ENCODE measurements at places on chromosomes 5 and 9. TPM values are rescaled to one million over a fixed set of nuclear protein-coding genes. Genes with fewer than 3 reads are reported as not detected.

- no peak for DNase-seq
Observed at GRCh38 chr9:78029551-78030295, 1.9 kb downstream of the GNAQ start.

DNA sequence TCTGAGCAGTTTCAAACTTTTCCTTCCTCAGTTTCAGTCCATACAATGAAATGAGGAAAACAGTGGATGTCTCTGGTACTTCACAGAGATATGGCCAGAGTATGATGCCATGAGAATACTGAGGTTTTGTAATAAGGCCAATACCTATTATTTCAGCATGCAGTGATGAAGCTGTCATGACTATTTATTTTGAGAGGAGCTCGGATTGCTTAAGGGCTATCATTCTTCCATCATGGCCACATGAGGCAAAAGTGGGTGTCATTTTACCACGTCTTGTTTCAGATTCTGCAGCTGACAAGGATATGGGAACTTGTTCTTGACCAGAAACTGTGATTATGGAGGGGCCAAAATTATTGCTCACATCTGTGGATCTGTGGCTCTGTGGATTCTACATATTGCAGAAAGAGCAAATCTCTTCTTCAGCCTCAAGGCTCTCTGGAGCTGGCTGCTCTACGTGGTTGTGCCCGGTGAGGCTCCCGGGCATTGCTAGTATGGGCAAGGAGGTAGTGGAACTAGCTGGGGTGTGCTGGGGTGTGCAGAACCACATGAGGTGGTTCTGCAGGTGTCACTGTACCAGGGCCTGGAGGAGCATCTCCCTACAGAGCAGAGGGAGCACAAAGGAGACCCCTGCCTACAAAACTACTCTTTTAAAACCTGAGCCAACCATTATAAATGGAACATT lies 180.3 kb downstream of the SEMA6A start:
- no peak for DNase-seq

GRCh38 chr5:155773680-155774079 lies 553.3 kb upstream of the SGCD start:
- DNase-seq: no peak

DNA sequence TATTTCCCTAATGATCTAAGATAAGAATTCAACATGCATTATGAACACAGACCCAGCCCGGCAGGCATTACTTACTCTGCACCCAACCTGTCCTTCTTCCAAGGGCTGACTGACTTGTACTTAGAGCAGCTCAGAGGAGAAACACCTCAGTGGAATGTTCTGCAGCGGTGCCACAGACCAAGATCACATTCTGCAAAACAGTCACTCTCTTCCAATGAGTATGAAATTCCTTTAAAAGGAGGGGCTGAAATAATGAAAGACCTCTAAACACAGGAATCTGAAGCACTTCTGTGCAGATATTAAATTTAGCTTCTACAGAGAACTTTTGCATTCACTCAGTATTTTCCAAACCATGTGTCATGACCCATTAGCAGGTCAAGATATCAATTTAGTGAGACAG lies 172.9 kb downstream of the ZDHHC21 start:
- no peak for DNase-seq

GRCh38 chr5:154311362-154311761 lies 120.8 kb downstream of the GALNT10 start:
- no peak for DNase-seq

- no peak for DNase-seq
Observed at GRCh38 chr5:40683305-40683704, 3.6 kb downstream of the PTGER4 start.

GRCh38 chr9:111825468-111826145 lies 30.9 kb upstream of the SHOC1 start:
- DNase-seq: no peak

DNA sequence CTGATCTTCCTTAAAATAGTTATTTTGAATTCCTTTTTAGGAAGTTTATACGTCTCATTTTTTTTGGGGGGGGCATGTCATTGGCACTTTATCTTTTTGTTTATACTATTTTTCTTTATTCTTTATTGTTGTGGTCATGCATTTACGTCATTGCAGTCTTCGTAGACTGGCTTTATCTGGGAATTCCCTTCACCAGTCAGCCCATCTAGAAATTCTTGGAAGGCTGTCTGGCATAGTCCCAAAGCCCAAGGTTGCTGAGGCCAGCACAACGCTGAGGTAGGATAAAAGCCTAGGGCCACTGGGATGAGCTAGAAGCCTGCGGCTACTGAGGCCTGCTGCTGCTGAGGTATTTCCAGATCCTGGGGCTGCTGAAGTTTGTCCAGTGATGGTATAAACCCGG lies 121.5 kb downstream of the ISOC1 start:
- DNase-seq: no peak

DNA sequence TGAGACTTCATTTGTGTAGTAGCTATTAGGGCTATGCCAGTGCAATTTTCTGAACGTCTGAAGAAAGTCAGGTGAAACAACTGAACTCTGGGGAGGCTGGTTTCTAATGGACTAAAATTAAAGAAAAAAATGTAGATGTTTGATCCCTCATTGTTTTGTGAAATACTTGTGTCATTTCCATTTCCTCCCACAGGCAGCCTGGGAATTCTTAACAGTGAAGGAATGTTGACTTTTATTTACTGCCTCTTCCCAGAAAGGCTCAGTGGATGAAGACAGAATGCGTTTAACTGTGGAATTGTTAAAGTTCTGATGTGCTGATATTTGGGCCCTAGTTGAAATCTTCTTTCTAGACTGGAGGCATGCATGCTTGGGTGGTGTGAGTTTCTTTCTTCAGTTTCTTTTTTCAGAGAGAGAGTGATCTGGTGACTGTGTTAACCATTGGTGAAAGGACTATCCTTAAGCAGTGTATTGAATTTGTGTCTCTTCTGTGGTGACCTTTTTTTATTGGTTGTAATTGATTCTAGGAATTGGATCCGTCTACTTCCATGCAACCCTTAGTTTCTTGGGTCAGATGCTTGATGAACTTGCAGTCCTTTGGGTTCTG lies 15.5 kb downstream of the ACER2 start:
- DNase-seq: no peak

DNA sequence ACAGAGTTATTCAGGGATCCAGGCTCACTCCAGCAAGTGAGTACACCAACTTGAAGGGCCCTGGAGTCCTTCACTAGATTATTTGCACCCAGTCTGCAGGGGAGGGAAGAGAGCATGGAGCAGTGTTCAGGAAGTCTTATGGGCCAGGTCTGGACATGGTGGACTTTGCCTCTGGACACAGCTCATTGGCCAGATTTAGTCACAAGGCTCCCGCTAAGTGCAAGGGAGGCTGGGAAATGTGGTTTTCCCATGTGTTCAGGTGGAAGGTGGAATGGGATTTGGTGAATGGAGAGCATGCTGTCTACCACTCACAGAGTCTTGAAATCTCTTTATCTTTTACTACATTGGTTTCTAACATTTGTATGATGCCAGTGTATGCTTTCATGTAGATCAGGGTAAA lies 200.5 kb downstream of the GNA14 start:
- DNase-seq: peak; percentile 16

- no peak for DNase-seq
Observed at GRCh38 chr5:56344594-56344993, 111.5 kb upstream of the ANKRD55 start.

DNA sequence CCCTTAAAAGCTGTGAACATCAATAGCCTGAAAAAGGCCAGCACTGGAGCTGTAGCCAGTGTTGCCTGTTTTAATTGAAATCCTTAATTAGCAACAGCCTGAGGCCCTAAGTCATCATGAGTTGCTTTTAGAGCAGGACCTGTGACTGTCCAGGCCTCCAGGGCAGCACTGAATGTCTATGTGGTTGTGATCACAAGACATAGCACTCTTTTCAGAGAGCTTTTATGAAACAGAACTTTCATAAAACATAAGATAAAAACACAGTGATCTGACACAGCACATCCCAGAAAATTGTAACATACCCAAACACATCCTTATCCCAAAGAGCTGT lies 85.5 kb upstream of the MYO10 start:
- DNase-seq: no peak

GRCh38 chr9:22158271-22158670 lies 149.2 kb upstream of the CDKN2B start:
- DNase-seq: no peak

The PCDH1 gene
- 3.6 TPM for total RNA-seq

The TXNDC8 gene
- total RNA-seq: not detected

The STC2 gene
- 21.8 TPM for total RNA-seq

The PIP5K1B gene
- 9.6 TPM for total RNA-seq

The ADAMTS12 gene
- total RNA-seq: 0.11 TPM

The PCDHGA5 gene
- 0.18 TPM for total RNA-seq

Data from K562 (cell line).